ENCODE measurements at places on chromosomes 13 and 19. TPM values are rescaled to one million over a fixed set of nuclear protein-coding genes. Genes with fewer than 3 reads are reported as not detected.

DNA sequence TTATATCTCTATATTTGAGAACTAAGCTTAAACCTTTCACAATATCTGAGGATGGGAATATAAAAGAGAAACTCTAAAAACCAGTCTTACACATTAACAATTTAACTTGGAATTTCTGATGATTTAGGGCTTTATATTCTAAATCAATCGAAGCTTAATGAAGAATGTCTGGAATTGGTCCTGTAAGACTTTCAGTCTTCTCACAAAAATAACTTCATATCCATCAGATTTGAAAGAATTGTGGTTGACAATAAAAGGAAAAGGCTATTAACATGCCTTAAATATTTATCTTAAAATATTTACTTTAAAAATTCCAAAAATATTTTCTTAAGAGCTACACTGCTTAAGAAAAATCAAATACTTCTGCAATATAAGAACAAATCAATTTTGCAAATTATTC, 27.3 kb downstream of the MYCBP2 start:
- no peak for DNase-seq

DNA sequence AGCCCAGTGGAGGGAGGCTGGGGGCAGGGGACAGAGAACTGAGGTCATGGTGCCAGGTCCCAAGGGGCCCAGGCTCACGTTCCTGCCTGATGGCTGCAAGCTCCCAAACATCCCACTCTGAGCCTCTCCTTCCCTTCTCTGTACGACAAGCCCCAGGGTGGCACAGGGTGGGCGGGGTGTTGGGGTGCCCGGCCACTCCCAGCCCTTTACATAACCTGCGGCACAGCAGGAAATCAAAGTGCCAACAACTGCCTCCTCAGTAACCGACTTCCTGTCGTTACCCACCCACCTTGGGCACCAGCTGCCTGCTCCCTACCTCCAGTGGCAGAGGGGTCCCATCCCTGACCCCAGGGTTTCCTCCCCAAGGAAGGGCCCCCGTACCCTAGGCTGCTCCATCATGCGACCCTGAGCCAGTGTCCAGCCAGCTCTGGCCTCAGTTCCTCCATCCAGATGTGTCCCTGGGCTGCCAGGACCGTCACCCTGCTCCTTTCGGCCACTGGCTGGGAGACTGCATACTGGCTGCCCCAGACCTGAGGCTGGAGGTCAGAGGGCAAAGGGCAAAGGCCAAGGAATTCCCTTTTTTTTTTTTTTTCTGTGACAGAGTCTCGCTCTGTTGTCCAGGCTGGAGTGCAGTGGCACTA, 27.7 kb upstream of the NFIC start:
- no peak for DNase-seq

DNA sequence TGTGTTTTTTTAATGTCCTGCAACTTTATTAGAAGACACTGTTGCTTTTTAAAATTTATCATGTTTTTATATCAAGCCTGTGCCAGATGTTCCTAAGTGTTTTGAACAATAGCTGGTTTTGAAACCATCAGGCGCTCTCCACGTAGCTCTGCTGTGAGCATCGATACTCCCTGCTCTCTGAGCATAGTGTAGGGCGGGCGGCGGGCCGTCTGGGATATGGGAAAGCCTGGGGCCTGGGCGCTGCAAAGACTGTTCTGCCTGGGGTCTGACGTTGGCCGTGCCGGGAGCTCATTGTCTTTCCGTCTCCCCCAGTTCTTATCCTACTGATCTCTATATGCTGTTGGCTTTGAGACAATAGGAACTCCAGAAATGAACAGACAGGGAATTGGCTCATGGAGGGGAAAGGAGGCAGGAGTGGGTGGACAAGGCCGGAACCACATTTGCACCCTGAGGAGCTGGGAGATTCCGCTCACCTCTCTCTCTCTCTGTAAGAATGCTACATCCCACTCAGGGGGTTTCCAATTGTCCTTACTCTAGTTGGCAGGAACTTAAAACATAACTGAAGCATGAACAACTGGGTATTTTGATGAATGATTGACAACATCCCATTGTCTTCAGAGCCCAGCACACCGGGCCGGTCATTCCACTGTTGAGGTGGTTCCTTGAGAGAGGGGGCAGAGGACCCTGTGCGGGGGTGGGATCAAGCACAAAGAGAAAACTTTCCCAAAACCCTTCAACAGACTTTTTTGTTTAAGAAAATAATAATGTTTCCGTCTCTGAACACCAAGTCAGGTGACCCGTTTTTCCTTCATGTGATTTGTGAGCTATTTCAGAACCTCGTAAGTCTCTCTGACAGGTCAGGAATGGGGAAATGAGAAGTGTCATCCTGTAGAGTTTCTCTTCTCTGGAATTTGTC, 64.7 kb downstream of the COL4A2 start:
- DNase-seq, result no peak

DNA sequence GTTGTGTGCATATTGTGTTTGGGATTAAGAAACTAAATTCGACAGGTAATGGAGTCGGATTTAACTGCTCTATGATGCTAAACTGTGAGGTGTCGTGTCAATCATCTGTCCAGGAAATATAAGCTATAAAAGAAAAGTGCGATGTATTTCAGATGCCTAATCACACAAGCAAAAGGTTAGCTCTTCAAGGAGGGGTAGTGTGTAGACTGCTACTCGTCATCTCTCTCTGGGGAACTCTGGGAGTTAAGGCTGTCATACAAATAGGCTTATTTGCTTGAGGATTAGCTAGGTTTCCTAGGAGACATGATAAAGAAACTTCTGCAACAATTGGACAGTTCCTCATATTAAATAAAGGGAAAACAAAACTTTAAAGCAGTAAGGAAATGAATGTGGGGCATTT, 462.1 kb downstream of the OLFM4 start:
- no peak for DNase-seq

GRCh38 chr13:21034603-21035191, 26.7 kb downstream of the LATS2 start:
- no peak for DNase-seq

DNA sequence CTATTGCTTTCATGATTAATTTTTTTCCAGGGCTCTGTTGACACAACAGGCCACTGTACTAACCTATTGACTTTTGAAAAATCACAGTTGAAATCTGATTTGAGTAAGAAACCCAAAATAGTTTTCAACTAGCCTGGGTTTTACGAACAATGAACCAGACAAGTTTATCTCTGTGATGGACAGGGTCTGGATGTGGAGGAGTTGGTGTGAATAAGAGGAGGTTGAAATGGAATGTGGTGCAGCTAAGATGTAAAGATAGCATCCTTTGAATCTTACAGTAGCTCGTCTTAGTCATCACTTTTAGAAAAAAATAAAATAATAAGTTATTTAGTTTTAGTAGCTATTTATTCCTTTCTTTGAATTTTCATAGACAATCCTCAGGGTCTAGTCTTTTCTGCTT, 8.3 kb upstream of the OXGR1 start:
- DNase-seq, result no peak

Gene IZUMO1
- polyA plus RNA-seq, result 2.0 TPM

Gene CPB2
- 0.11 TPM for polyA plus RNA-seq

Gene KLHL1
- polyA plus RNA-seq, result not detected
